ENCODE measurements at places on chromosomes 7 and 10. TPM values are rescaled to one million over a fixed set of nuclear protein-coding genes. Genes with fewer than 3 reads are reported as not detected.

The CALML3 gene
- 9.4 TPM for total RNA-seq

The FAM237B gene
- total RNA-seq: not detected

The FAM25A gene
- 25.8 TPM for total RNA-seq

The NUTM2D gene
- total RNA-seq: 3.5 TPM

The CALML5 gene
- 0.41 TPM for total RNA-seq

- DNase-seq: no peak
Measured at GRCh38 chr10:98929709-98930108, 305.9 kb downstream of the HPSE2 start.

DNA sequence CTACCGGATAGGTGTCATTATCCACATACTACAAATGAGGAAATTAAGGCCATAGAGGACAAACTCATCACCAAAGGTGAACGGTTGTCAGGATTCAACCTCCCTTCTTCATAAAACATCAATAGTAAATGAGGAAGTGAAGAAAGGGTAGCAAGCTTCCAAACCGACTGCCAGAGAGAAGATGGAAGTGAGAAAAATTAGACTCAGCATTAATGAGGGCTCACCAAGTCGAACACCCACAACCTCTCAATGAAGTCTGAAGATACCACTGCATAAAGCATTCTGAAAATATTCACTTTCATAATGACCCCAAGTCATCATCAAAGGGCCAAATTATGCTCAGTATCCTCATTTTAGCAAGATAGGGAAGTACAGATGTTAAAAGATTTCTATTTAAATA lies 29.6 kb downstream of the ABCB4 start:
- DNase-seq: no peak

GRCh38 chr7:66321283-66321682 lies 116.1 kb downstream of the TPST1 start:
- no peak for DNase-seq

GRCh38 chr7:2965745-2966270 lies 77.9 kb downstream of the CARD11 start:
- no peak for DNase-seq

GRCh38 chr7:43531700-43532099 lies 51.2 kb upstream of the STK17A start:
- DNase-seq: peak; percentile 39

GRCh38 chr10:89355394-89355931 lies 22.4 kb upstream of the IFIT1B start:
- no peak for DNase-seq

GRCh38 chr7:139065323-139065722 lies 29.5 kb upstream of the ZC3HAV1L start:
- DNase-seq: no peak
